ENCODE measurements at places on chromosomes 2 and 18.

DNA sequence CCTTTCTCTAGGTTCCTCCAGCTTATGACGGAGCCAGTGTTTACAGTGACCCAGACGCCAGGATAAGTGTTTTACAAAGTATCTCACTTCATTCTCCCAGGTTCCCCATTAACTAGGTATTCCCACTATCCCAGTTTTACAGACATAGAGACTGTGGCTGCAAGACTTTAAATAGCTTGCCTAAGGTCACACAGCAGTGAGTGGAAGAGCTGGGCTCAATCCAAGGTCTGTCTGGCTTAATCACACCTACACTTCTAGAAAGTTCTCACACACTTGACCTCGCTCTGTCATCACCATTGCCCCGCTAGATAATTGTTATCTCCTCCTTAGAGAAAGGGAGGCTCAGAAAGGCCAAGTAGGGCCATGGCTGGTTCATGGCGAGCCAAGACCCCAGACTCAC is 110.2 kb downstream of the ANTXR1 start:
- H3K4me3 ChIP-seq: no peak overlapping the region
- H3K4me1 ChIP-seq: no peaks in the 10 kb centered on the region
- H3K27me3 ChIP-seq: no peaks in the 10 kb centered on the region
- no peak overlapping the region for H3K27ac ChIP-seq
- H3K36me3 ChIP-seq: peaks cover 49% of the 10 kb centered on the region

- H3K27me3 ChIP-seq: no peaks in the 10 kb centered on the region
- no peaks in the 10 kb centered on the region for H3K4me1 ChIP-seq
- peaks cover 3% of the 10 kb centered on the region for H3K36me3 ChIP-seq
- H3K4me3 ChIP-seq: no peak overlapping the region
Measured at GRCh38 chr18:24095976-24096375, 42.9 kb upstream of the CABYR start.

DNA sequence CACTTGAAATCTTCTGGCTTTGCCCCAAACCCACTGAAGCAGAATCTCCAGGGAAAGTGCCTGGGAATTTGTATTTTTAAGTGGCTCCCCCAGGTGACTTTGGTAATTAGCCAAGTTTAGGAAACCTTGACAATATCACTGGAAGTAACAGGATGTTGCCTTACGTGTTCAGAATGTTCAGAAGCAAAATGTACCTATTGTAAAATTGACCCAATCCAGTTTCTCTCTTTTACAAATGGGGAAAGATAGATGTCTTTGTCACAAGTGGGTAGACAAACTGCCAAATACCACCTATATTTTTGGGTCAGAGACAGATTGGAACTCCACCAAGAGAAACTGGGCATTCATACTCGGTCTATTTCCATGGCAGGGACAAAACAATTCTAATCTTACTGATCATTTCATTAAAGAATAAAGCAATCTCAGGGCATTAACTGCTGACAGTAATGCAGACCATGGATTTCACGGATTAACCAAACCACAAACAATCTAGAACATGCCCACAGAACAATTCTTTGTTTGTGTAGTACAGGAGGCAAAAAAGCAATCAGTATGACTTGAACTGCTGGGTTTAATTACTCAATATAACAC is 255.8 kb downstream of the ERBB4 start:
- DNase-seq: no peak
- no peak overlapping the region for H3K27ac ChIP-seq
- no peaks in the 10 kb centered on the region for H3K4me1 ChIP-seq
- H3K27me3 ChIP-seq: no peaks in the 10 kb centered on the region

DNA sequence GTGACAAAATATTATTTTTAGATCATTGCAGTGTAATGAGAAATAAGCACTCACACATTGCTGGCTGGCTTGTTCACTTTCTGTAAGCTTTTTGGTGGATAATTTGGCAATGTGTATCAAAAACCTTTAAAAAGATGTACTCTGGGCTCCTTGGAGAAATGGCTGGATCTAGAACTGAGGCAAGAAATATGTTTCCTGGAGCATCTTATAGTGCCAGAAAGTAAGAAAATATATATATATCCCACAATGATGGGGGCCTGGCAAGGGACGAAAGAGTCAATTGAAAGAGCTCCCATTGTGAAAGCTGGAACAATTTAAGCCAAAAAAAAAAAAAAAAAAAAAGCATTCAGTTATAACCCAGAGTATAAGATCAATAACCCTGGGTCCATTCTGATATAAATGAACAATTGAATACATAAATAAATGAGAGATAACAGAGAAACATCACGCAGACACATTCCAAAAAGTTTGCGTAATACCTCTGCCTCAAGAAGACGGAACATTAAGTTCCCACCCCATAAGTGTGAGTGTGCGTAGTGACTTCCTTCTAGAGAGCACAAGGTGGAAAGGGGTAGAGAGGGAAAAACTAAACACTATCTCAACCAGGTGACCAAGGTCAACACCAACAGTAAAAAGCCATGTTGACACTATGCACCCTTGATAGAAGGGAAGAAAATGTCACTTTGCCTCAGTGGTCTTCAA is 77.5 kb downstream of the BIN1 start:
- no peaks in the 10 kb centered on the region for H3K27me3 ChIP-seq
- H3K36me3 ChIP-seq: no peaks in the 10 kb centered on the region
- no peak overlapping the region for H3K27ac ChIP-seq
- DNase-seq: no peak

- H3K4me1 ChIP-seq: no peaks in the 10 kb centered on the region
- H3K27ac ChIP-seq: no peak overlapping the region
- no peak for DNase-seq
Measured at GRCh38 chr2:216161967-216162366, 52.8 kb downstream of the XRCC5 start.

DNA sequence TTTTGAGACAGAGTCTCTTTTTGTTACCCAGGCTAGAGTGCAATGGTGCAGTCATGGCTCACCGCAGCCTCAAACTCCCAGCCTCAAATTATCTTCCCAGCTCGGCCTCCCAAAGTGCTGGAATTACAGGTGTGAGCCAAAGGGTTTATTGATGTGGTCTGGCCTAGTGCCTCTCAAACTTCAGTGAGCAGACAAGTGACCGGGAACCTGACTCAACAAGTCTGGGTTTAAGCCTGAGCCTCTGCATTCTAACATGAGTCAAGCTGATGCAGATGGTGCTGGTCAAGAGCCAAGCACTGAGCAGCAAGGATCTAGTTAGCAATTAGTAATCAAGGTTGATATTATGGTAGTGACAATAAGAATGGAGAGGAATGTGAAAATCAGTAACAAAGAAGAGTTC is 21.3 kb downstream of the CDK15 start:
- no peak overlapping the region for H3K27ac ChIP-seq
- no peak for DNase-seq
- H3K27me3 ChIP-seq: no peaks in the 10 kb centered on the region
- H3K36me3 ChIP-seq: no peaks in the 10 kb centered on the region
- no peak overlapping the region for H3K4me3 ChIP-seq
- H3K4me1 ChIP-seq: no peaks in the 10 kb centered on the region

DNA sequence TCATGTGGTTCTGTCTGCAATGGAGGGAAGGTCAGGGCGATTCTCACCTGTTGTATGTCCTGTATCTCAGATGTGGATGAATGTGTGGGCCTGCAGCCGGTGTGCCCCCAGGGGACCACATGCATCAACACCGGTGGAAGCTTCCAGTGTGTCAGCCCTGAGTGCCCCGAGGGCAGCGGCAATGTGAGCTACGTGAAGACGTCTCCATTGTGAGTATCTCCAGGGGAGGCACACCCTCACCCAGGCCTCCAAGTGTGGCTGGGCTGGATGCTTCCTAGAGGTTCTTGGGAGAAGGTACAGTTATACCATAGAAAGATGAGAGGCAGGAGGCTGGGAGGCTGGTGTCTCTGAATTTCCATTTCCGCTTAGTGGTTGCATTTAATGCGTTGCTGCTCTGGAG is 46.9 kb downstream of the FBLN7 start:
- no peak overlapping the region for H3K4me3 ChIP-seq
- H3K27me3 ChIP-seq: no peaks in the 10 kb centered on the region
- H3K27ac ChIP-seq: no peak overlapping the region

DNA sequence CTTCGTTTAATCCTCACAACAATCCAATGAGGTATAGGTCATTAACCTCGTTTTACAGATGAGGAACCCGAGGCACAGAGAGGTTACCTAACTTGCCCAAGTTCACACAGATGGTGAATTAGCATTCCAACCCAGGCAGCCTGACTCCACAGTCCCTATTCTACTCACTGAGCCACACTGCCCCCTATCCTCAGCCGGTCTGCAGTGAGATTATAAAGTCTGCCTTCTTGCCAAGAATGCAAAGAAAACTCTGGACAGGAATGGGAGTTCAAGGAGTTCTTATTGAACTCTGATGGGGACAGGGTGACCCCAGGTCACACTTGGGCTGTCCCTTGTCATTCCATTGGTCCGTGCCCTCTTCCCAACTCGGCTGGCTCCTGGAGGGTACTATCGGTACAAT is 118.1 kb upstream of the MSH6 start:
- H3K27me3 ChIP-seq: no peaks in the 10 kb centered on the region
- no peak for DNase-seq
- H3K27ac ChIP-seq: no peak overlapping the region
- no peak overlapping the region for H3K4me3 ChIP-seq

DNA sequence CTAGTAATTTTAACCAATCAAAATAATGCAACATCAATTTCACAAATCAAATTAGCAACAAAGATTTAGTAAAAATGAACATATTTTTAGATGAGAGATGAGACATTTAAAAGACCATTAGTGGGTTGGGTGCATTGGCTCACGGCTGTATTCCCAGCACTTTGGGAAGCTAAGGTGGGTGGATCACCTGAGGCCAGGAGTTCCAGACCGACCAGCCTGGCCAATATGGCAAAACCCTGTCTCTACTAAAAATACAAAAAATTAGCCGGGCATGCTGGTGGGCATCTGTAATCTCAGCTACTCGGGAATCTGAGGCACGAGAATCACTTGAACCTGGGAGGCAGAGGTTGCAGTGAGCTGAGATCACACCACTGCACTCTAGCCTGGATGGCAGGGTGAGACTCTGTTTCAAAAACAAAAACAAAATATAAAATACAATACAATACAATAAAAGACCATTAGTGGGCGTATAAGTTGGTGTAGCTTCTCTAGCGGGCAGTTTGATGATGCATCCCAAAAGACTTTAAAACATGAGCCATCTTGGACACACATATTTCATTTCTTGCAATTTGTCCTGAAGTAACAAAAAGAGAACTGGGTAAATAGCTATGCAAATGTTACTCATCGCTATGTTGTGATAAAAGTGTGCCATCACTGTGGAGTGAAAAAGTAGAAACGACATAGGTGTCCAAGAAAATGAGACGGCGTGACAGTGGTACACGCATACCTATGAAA is 101.8 kb downstream of the COL6A3 start:
- no peak for DNase-seq
- H3K4me3 ChIP-seq: no peak overlapping the region
- no peaks in the 10 kb centered on the region for H3K27me3 ChIP-seq
- H3K27ac ChIP-seq: no peak overlapping the region

GRCh38 chr2:72744049-72744448 is 81.8 kb downstream of the EXOC6B start:
- H3K27me3 ChIP-seq: no peaks in the 10 kb centered on the region
- H3K4me3 ChIP-seq: no peak overlapping the region
- no peaks in the 10 kb centered on the region for H3K36me3 ChIP-seq
- H3K27ac ChIP-seq: no peak overlapping the region

- no peak overlapping the region for H3K4me3 ChIP-seq
- no peaks in the 10 kb centered on the region for H3K4me1 ChIP-seq
- no peaks in the 10 kb centered on the region for H3K27me3 ChIP-seq
- peaks cover 9% of the 10 kb centered on the region for H3K36me3 ChIP-seq
Measured at GRCh38 chr2:231163011-231163410, 35.4 kb upstream of the ARMC9 start.

DNA sequence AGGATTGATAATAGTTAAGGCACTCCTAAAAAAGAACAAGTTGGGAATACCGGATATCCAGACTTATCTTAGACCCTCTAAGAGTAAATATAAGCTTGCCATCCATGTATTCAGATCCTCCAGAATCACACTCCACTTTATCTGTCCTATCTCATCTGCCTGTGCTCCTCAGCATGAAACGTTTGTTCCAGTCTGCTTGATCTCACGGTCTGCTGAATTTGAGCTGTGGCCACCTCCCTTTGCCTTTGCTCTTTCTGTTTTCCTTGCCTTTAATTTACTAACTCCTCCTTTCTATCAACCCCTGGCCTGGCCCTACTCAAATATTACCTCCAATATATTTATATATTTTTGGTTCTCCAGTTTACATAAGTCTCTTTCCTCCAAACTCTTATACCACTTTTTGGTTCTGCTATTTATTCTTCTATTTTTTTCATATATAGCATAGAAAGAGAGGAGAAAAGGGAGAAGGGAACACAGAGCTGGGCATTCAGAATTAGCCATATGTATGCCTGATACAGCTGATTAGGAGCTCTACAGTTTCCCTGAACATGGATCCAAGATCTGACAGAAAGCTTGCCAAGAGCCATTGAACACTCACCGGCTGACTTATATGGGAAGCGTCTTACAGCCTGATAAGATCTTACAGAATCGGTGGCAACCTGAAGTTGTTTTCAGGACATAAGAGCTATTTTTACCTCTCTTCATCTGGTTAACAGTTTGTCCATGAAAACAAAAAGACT is 21.8 kb upstream of the DNAJC27 start:
- no peak overlapping the region for H3K4me3 ChIP-seq
- H3K27me3 ChIP-seq: no peaks in the 10 kb centered on the region
- H3K4me1 ChIP-seq: no peaks in the 10 kb centered on the region
- H3K36me3 ChIP-seq: no peaks in the 10 kb centered on the region

DNA sequence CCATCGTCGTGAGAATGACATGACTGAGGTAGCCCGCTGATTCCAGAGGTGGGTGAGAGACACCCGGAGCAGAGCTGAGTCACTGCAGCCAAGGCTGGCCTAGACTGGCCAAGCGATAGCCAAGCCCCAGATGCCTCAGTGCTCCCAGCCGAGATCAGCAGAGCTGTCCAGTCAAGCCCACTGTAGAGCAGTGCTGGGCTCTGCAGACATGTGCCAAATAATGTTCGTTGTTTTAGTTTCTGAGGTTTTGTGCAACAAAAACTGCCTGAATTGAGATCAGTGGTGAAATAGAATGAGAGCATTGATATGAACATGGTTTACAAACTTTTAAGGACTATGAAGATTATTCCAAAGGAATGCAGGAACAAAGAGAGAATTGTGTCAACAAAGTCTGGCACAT is 42.1 kb downstream of the INSIG2 start:
- H3K4me3 ChIP-seq: no peak overlapping the region
- H3K27ac ChIP-seq: no peak overlapping the region
- no peaks in the 10 kb centered on the region for H3K36me3 ChIP-seq
- H3K27me3 ChIP-seq: no peaks in the 10 kb centered on the region

DNA sequence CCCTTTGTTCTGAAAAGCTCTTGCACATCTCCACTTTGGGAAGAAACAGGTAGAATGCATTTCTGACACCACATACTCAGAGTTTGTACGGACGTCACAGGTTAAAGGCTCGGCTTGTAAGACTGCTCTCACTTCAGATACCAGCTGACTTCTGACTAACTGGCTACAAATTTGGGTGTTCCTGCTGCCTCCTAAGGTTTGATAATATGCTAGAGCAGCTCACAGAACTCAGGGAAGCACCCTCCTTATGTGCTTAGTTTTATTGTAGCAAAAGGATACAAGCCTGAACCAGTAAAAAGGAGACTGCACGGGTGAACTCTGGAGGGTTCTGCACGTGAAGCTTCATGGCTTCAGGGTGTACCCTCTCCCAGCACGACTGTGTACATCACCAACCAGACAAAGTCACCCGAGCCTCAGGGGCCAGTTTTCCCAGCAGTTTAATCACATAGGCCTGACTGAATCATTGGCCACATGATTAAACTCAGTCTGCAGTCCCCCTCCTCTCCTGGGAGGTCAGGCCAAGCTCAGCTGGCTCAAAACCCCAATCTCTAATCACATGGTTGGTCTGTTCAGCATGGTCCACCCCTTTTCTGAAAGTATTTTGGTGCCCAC is 749.5 kb upstream of the RAB6C start:
- H3K4me3 ChIP-seq: no peak overlapping the region
- H3K27me3 ChIP-seq: no peaks in the 10 kb centered on the region
- no peak overlapping the region for H3K27ac ChIP-seq
- H3K4me1 ChIP-seq: no peaks in the 10 kb centered on the region
- H3K36me3 ChIP-seq: no peaks in the 10 kb centered on the region
